Left lobe of liver (tissue), 2 donors: ENCODE measurements at places on chromosomes 7 and 10. TPM values are rescaled to one million over a fixed set of nuclear protein-coding genes. Genes with fewer than 3 reads are reported as not detected.

DNA sequence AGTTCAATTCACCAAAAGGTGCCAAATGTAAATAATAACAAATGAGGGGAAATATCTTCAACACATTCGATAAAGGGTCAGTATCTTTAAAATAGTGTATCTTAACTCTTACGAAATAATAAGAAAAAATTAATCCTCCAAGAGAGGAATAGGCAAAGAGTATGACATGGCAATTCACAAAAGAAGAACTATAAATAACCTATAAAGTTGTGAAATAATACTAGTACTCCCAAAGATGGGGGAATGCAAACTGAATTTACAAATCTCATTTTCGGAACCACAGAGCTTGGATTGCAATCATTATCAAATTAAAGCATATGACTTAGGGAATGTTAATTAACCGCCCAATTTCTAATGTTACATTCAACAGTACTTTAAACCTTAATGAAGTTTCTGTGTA is 78.2 kb upstream of the TARP start:
- no peak for DNase-seq

- DNase-seq: no peak
Observed at GRCh38 chr7:13687500-13687899, 302.0 kb downstream of the ETV1 start.

The HOXA4 gene
- 0.43 TPM for total RNA-seq

GRCh38 chr7:118311121-118311836 is 86.8 kb downstream of the ANKRD7 start:
- DNase-seq: no peak

DNA sequence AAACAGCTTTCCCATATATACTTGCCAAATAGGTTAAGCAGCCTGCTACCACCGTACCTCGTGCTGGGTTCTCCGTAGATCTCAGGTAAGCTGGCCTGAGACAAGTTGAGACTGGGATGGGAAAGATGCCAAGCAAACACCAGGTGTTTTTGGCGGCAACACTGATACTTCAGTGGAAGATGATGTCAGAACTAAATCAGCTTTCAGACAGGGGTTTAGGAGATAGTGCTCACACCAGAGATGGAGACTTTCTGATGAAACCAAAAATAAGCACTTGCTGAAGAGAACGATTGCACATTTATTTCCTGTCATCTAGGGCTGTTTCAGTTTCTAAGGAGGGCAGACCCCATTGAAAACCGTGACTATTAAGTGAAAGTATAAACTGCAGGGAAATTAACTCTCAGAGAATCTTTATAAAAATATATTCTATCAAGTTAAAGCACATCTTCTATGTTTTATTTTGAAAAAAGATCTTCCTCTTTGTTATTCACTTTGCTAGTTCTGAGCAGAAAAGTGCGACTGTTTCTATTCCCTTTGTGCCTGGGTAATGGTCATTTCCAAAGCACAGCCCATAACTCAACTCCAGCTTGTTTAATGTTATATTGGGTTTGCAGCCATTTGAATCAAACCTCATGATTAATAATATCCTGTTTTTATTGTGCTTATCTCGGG is 149.9 kb downstream of the CPED1 start:
- DNase-seq: no peak

- no peak for DNase-seq
Observed at GRCh38 chr7:156845379-156846101, 47.4 kb downstream of the LMBR1 start.

GRCh38 chr10:129030603-129030895 is 436.5 kb upstream of the MGMT start:
- no peak for DNase-seq

DNA sequence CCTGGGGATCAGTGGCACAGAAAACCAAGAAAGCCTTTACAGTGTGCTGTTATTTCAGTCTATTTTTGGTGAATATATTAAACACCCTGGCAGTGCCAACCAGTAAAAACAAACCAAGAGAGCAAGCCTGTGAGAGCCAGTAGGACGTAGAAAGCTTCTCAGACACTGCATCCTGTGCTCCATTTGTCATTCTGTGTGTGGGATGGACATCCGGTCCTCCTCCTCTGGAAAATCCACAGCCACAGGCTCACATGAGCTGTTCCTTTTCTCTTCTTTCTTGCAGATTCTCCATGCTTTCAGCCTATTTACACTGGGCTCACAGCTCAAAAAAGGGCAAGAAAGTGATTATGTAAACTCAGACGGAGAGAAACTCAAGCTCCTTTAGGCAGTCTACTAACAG is 119.7 kb upstream of the YAE1 start:
- no peak for DNase-seq

DNA sequence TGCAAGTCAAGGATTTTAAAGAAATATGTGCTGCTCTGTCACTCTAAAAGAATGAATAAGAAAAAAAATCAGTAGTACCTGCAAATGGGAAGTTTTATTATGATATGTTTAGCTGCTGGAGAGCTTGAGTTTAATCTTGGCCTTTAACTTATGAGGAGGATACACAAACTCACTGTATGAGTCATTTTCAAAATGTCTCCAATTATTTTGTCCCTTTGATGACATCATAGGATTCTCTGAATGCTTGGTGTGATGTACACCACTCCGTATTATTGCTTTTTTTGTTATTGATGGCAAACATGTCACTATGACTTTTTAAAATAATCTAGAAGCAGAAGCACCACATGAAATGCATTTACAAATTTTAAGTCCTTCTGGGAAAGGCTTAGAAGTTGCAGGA is 125.8 kb downstream of the RALA start:
- DNase-seq: no peak

DNA sequence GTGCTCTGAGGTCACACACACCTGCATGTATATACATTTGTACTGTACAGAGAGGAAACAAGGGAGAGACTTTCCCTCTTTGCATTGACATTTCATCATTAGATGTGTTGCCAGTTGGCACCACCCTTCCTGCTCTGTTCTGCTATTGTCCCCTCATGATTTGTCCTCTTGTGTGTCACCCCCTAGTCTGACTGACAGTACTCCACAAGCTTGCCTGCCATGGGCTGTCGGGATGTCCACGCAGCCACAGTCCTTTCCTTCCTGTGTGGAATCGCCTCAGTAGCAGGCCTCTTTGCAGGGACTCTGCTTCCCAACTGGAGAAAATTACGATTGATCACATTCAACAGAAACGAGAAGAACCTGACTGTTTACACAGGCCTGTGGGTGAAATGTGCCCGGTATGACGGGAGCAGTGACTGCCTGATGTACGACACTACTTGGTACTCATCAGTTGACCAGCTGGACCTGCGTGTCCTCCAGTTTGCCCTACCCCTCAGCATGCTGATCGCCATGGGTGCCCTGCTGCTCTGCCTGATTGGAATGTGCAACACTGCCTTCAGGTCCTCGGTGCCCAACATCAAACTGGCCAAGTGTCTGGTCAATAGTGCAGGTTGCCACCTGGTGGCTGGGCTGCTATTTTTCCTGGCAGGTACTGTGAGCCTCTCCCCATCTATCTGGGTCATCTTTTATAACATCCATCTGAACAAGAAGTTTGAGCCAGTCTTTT is 9.4 kb downstream of the CLDN12 start:
- DNase-seq: peak; percentile 77

GRCh38 chr10:18540195-18540594 is 111.2 kb downstream of the NSUN6 start:
- DNase-seq: no peak

The CASTOR2 gene
- 2.4 TPM for total RNA-seq

DNA sequence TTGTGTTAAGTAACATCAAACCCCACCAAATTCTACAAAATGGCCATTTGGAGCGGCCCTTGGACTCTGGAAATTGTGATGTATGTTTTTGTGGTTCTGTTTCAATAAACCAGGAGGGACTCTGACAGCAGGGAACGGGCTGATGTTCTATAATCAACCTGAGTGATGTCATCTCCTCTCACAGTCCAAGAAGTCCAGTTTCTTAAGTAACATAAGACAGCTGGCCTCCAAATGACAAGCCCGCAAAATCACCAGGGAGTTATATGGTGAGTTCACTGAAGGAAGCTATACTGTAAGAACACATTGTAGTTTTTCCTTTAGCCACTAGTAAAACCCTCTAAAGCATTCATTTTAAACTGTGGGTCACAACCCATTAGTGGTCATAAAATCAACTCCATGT is 34.0 kb downstream of the GOT1 start:
- no peak for DNase-seq

DNA sequence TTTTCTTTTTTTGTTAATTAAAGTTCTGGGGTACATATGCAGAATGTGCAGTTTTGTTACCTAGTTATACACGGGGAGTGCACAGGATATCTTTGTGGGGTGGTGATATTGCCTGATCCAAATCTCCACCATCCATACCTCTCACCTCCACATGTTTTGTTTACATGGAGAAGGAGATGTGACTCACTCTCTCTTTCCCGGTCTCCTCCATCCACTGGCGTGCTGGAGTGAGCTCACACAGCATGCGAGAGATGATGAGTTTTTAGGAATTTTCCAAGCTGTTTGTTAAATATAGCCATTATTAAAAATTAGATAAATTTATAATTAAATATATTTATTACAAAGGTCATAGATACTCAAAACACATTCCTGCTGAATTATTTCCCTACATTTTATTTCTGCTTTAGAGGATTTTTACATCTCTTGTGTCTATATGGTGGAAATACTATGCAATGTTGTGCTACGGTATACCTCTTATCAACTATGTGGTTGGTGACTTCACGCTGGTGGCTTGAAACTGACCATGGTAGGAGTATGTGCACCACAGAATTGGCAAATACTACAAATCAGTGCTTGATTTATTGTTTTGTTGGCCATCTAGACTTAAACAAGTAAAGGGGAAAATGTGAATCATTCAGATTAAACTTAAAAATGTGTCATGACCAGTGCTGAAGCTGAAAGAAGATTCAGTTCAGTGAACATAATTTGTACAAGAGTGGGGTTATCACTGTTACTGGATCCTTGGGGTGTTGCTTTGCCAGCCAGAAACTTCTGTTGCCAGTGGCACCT is 107.9 kb upstream of the FAM180A start:
- no peak for DNase-seq

The CYP2C19 gene
- total RNA-seq: 13.0 TPM

DNA sequence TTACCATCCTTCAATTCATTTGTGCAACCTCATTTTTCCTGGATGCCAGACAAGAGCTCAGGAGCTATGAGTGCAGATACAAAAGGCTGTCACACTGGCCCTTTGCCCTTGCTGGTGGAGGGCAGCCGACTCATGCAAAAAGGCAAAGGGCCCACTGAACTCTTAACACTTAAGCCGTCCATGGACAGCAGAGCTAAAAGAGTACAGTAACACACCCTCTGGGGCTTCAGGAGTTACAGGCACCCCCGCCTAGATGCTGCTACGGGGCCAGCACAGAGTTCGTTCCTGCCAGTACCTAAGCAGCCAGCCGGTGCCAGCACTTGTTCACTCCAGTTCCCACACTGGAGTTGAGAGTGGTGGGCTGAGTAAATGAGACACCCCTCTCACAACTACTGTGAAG is 69.9 kb upstream of the MRLN start:
- DNase-seq: no peak

GRCh38 chr10:75398692-75399460 is 2.7 kb downstream of the ZNF503 start:
- DNase-seq: no peak

- no peak for DNase-seq
Observed at GRCh38 chr10:53607691-53608090, 835.1 kb upstream of the MBL2 start.

The COL13A1 gene
- total RNA-seq: 0.48 TPM

The AGAP9 gene
- 14.8 TPM for total RNA-seq

DNA sequence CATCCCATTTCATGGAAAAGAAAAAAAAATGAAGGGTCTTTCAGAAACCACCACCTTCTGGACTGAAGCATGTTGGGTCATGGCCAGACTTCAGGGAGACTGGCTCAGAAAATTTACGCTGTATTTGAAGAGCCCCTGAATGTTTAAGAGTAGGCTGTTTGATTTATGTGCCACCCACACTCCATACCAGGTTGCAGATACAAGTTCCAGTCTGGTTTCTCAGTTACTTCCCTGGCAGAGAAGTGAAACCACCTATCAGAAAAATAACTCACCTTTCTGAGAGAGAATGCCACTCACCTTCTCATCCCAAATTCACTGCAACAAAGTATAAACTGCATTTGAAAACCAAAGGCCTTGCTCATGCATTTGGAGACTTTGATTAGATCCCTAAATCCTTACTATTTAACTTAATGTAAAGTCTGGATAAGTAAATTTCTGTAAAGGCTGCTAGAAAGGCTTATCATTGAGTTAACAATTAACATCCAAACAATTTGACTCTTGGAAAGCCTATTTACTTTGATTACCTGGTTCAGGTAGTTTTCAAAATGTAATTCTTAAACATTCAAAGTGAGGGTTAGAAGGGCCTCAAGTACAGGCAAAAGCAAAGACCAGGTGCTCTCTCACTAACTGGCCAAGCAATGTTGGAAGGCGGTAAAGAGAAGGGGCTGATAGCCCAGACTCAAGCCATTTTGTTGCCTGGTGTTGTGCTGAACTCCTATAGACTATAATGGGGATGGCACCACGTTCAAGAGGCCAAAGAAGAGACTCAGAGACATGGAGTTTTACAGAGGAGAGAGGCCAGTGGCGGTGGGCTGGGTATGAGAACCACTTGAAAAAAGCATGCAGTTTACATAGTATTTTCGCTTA is 12.8 kb upstream of the ADD3 start:
- no peak for DNase-seq

The NUB1 gene
- 19.0 TPM for total RNA-seq

- DNase-seq: no peak
Observed at GRCh38 chr7:95675632-95676031, 79.3 kb upstream of the PDK4 start.

GRCh38 chr10:73808021-73808815 is 3.2 kb downstream of the NDST2 start:
- DNase-seq: no peak

DNA sequence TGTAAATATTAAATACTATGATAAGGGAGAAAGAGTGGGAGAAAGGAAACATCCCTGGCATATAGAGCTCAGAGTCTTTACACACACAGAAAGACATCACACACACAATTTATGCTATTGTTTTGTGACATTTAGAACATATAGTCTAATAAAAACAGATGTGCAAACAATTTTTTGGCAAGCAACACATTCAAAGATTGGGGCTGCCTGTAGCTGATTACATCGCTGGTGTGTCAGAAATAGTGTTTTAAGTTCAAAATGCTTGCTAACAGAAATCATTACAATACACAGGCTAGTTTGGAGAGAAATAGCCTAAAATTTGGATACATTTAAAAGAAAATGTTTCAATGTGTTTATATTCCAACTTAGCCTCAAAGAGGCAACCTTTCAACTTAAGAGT is 256.7 kb upstream of the NPVF start:
- DNase-seq: no peak

DNA sequence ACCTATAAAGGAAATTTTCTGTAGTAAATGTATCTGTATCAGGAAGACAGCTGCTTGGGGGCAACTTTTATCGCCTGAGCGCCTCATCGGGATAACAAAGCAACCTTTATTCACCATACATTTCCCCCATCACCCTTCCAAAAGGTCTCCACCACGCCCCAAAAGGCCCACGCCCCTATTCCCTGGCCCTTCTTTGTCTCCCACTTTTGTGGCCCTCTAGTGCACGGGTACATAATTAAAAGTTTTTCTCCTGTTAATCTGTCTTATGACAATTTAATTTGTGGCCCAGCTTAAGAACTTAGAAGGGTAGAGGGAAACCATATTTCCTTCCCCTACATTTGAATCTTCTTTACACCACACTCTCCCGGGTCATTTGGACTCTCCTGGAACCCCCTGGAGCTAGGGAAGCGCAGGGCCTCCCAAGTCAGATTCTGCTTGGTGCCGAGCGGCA is 625 bp downstream of the RP9 start:
- DNase-seq: no peak

GRCh38 chr10:74022926-74023629 is 25.2 kb downstream of the VCL start:
- DNase-seq: no peak
